ENCODE measurements at places on chromosomes 16 and 17.

GRCh38 chr16:15946257-15947044, 3.0 kb upstream of the ABCC1 start:
- no peak for DNase-seq

DNA sequence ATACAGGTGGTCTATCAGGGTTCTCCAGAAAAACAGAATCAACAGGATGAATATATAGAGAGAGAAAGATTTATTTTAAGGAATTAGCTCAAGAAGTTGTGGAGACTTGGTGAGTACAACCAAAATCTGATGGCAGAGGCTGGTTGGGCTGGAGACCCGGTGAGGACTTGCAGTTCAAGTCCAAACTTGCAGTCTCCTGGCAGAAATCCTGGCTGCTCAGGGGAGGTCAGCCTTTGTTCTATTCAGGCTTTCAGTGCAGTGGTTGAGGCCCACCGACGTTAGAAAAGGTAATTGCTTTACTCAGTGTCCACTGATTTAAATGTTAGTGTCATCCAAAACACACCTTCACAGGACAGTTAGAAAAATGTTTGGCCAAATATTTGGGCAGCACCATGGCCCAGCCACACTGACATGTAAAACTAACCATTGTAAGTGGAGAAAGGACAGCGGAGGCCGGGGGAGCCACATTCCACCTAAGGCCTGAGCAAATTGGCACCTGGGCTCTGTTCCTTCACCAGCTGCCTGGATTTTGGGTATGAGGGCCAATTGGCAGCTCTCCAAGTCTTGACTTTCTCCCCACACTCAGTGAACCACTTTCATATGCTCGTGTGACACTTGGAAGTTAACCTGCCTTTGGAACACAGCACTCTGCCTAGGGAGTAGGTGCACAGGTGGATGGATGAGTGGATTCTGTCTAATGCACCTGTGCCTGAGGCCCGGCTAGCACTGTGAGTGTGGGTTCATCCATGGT, 54.7 kb downstream of the CACNG5 start:
- DNase-seq = no peak

- no peak for DNase-seq
Measured at GRCh38 chr17:21277332-21277731, 7.2 kb upstream of the MAP2K3 start.

- no peak for DNase-seq
Measured at GRCh38 chr17:53270936-53271335, 551.8 kb upstream of the KIF2B start.

DNA sequence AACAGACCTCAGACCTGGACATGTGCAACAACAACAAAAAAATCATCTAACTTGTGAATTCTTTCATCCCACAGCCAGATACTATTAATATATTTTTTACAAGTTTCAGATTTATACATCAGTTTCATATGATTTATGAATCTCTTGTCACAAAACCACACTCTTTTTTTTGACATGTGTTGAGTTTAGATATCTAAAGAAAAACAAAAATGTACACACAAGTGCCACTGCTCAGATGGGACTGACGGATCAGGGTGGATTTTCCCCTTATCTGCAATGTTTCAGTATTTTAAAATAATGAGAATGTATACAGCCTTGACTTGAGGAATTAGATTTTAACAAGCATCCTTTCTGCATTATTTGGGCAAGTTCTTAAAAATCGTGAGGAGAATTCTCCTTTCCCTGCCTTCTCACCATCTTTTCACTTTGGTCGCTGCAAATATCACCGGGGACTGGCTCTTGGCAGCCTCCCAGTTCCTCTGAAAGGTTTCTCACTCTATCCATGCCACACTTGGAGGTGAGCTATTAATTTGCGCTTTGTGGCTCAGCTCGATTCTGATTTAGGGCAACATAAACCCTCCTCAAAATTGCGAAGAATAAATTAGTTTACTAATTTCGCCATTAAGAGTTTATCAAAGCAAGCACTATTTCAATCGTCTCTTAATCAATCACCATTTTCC, 225.7 kb downstream of the XYLT1 start:
- no peak for DNase-seq

DNA sequence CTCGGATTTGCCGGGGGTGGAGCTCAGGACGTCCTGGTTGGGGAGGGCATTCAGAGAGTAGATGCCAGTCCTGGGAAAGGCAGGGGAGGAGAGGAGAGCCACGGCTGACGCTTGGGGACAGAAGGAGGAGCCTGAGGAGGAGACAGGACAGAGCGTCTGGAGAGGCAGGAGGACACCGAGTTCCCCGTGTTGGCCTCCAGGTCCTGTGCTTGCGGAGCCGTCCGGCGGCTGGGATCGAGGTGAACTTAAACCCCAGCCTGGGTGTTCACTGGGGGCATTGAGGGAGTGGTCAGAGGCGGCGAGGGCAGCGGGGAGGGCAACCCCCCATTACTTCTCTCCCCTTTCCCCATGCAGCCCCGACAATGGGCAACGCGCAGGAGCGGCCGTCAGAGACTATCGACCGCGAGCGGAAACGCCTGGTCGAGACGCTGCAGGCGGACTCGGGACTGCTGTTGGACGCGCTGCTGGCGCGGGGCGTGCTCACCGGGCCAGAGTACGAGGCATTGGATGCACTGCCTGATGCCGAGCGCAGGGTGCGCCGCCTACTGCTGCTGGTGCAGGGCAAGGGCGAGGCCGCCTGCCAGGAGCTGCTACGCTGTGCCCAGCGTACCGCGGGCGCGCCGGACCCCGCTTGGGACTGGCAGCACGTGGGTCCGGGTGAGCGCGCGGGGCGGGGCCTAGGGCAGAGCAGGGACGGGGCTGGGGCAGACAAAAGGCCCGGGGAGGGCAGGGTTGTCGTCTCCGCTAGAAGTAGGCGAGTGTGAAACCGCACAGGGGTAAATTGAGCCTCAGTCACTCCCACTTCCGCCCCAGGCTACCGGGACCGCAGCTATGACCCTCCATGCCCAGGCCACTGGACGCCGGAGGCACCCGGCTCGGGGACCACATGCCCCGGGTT, 3.7 kb downstream of the NOL3 start:
- peak; percentile 58 for DNase-seq
